ENCODE measurements at places on chromosomes 11 and 22.

- no peak for DNase-seq
Observed at GRCh38 chr11:31821766-31822165, 10.6 kb upstream of the PAX6 start.

DNA sequence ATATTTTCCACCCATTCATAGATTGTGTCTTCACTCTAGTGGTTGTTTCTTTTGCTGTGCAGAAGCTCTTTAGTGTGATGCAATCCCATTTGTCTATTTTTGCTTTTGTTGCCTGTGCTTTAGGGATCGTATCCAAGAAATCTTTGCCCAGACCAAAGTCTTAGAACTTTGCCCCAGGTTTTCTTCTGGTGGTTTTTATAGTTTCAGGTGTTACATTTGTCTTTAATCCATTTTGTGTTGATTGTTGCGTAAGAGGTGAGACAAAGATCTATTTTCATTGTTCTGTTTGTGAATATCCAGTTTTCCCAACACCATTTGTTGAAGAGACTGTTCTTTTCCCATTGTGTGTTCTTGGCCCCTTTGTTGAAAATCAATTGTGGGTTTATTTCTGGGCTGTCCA lies 6.4 kb downstream of the IL10RA start:
- DNase-seq: no peak

GRCh38 chr11:11672789-11673188 lies 51.0 kb upstream of the GALNT18 start:
- DNase-seq: no peak

DNA sequence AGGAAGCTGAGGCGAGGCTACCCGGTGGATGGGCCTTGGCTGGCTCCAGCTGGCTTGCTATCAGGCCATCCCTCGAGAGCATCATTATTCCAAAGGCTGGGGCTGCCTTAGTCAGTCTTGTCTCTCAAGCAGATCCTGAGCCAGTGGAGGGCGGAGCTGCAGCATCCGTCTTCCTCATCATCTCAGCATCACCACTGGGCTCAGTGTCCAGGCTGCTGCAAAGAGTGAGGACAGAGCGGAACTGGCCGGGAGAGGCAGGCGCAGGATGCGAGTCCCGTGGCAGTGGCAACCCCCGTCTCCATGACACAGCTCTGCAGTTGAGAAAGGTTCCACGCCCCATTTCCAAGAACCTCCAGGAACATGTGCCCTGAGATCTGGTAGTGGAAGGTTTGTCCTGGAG lies 4.4 kb downstream of the TP53I11 start:
- DNase-seq: no peak

DNA sequence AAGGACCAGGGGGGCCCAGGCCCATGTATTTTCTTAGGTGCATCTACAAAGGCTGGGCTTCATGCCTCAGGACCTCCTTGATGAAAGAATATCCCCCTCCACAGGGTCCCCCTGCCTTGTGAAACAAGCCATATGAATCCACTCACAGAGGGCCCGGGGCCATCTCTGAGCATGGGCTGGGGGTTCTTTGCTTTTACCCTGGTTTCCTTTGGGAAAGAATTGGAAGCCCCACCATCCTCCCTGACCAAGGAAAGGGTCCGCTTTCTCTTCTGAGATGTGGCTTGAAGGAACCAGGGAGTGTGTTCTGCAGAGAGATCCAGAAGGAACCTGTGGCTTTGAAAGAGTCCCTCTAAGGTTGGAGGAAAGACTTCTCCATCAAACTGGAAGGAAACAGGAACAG lies 9.2 kb upstream of the ANO1 start:
- no peak for DNase-seq
